ENCODE measurements at places on chromosomes 13 and 19.

- DNase-seq, result no peak
Observed at GRCh38 chr13:32330441-32330840, 15.1 kb downstream of the BRCA2 start.

DNA sequence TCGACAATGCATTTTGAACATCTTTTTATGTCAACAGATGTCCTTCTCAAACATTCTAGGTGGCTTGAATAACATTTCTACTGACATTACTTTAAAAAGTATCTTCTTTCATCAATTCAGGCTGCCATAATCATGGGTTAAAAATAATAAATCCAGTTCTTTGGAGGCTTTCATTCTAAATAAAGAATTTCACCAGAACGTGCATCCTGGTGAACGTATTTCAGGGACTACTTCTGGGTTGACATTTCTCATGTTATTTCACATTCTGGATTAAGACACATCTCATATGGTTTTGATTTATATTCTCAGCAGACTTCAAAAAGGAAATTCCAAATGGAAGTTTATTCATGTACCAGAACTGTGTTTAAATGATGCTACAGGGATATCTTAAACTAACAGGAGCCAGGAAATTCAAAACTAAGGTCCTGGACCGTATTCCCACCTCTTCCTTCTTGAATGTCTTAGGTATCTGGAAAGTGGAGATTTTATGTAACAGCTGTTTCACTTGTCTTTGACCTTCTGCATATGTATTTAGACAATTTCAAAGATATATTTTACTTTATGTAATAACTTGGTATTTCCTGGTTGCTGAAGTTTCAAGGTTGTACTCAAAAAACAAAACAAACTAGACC is 107.2 kb downstream of the STARD13 start:
- peak; percentile 46 for DNase-seq

DNA sequence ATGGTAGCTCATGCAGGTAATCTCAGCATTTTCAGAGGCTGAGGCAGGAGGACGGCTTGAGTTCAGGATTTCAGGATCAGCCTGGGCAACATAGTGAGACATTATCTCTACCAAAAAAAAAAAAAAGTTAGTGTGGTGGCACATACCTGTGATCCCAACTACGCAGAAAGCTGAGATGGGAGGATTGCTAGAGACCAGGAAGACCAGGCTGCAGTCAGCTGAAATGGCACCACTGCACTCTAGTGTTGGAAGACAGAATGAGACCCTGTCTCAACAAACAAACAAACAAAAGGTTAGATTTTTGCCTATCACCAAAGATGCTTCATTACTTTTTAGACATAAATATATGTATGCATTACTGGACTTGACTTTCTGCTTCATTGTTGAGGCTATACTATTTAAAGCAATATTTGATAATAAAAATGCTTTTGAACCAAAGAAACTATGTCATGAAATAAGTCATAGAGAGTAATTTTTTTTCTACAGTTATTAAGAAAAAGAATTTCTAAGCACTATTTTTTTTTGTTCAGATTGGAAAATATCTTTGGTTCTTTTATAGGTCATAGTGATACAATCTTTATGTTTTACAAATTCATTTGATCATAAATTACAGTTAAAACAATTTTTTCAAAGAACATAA is 1180.1 kb upstream of the ATXN8OS start:
- peak; percentile 0 for DNase-seq

DNA sequence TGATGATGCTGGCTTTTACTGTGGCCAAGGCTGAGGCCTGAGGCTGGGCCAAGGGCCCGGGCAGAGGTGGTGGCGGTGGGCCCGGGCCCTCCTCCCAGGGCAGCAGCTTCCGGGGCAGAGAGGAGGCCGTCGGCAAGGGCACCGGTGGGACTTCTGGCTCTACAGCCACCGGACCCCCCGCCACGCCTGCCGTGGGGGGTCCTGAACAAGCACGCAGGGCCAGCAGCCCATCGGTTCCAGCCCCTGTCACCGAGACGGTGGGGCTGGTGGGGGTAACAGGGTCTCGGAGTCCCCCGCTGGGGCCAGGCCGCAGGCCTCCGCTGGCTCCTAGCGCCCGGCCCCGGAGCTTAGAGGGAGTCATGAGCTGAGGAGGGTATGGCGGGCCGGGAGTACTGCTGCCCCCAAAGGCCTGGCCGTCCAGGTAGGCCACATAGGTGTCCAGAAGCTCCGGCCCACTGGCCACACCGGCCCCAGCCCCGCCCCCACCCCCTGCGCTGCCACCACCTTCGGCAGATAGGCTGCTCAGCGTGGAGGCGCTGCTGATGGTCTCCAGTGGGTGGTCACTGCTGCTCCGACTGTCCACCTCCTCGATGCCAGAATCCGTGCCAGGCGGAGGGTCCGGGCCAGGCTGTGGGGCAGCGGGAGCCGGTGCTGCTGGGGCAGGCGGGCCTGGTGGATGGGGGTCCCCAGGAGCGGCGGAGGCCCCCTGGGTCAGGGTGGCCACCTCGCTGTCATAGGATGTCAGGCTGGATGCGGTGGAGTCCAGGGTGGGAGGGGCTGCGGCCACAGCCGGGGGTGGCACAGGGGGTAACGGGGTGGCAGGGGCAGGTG is 17.3 kb downstream of the C19orf81 start:
- no peak for DNase-seq

DNA sequence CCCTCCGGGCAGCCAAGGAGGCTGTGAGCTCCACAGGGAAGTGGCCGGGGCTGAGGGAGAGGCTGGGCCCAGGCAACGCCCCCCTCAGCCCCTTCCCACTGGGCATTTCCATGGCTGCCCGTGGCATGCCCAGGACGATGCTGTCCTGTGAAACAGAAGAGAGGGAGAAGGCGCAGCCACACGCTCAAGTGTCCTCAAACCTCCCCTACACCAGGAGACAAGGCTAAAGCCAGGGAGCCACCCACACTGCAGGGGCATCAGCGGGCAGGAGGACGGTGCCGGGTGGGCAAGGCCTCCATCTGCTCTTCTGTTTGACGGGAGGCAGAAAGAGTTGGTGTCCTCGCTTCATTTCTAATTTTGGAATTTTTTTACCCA is 14.2 kb upstream of the PROZ start:
- no peak for DNase-seq

DNA sequence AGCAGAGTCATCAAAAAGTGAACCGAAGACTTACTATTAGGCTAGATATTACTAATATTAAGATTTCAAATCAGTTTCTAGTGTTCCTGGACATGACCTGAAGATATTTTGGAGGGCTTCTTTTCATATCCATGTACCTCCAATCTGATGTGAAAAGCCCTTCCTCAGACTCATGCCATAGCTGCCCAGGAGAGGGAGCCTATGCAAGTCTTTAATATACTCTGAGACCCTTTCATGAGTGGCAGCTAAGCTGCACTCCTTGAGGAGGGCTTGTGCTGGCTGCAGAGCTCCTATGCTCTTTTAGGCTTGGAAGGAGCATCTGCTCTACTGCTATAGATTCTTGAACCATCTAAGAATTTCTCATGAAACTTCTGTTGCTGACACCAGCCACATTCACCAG is 715.3 kb downstream of the OLFM4 start:
- DNase-seq, result no peak

- no peak for DNase-seq
Observed at GRCh38 chr19:28558783-28559182, 654.2 kb downstream of the UQCRFS1 start.

DNA sequence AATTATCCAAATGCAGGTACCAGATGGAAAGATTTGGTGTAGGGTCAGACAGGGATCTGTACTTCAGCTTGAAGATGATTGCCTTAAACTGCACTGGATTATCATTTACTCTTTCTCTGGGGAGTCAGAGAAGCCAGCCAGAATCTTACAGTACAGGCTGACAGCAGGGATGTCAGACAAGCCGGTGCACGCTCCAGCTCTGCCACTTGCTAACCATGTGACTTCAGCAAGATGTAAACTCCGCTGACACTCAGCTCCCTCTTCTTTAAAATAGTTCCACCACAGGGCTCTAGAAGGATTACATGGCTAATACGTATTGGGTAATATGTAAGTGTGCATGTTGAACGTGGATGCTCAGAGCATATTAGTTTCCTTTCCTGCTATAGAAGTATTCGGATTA is 251.4 kb upstream of the MAB21L1 start:
- no peak for DNase-seq

Measured in hindlimb muscle (tissue), 1 donor.